ENCODE measurements at places on chromosomes 6 and 20.

DNA sequence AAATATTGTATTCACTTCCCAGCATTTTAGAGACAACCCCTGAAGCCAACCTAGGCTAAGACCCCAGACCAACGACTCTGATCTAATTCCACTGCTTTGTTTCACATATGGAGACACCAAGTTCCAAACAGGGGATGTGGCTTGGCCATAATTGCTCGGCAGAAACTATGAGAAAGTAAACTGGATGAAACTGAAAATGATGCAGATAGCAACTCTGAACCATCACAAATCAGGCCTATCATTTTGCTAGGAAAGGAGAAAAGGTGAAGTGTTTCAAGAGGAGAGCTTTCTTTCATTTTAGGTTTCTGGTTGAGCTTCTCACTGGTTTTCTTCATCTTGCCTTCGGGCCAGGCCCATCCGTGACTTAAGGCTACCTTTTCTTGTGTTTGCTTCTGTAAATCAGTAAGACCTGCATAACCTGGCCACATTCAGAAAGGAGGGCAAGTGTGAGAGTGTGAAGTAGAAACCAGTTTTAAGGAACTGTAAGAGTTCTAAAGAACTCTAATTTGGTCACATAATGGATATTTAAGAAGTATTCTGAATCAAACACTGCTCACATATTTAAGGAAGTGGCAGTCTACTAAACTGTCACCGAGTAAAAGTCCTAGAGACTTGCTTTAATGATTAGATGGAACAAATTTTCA is 105.8 kb downstream of the BACH2 start:
- DNase-seq: no peak

DNA sequence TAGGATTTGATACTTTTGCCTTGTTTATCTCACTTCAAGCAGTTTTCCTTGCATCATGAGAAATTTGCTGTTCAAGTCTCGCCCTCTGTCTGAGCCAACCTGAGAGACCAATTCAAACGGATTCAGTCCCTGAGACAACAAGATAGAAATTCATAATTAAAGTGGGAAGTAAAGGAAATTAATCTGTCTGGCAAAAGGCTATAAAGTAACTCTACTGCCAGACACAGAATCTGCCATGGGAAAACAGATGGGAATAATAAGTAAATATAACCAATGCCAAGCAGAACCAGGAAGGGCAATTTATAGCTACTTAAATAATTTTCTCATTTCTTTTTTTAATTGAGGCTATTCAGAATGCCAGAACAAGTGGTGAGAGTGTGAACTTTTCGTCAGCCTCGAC is 239.6 kb downstream of the TFAP2C start:
- DNase-seq: no peak

DNA sequence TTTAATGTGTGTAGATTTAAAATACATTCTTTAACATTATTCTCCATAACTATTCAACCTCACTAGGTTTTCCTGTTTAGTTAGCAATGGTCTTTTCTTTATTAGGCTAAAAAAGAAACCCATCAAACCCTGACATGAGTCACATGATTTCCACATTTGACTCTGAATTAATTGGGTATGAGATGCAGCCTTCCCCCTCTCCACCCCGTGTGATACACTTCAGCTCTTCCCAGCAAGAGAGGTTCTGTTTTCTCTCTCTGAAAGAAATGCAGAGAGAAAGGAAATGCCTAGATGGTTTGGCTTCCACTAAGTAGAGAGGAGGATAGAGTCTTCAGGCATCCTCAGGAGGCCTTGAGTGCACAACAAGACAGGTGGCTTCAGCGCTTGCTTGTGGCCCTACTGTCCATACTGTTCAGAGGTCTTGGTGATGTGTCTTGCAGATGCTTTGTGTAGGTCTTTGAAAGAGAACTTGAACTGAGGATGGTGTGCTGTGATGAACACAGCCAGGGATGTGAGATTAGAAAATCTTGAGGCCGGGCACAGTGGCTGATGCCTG is 17.3 kb downstream of the FARS2 start:
- no peak for DNase-seq

DNA sequence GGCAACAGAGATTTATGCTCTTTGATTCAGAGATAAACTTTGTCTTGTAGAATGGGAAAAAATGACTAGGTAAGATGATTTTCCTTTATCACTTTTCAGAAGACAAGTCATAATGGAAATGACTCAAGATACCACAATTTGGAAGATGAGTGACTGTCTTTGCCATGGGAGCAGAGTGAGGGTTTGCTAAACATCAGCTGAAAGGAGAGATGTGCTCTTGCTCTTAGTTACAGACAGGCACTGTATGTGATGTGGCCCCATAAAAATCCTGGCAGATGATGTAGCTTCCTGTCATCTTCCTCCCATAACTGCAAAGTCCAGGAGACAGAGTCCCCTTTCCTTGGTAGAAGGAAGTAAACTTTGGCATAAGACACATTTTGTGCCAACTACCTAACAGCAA is 47.6 kb downstream of the BACH2 start:
- DNase-seq: no peak

DNA sequence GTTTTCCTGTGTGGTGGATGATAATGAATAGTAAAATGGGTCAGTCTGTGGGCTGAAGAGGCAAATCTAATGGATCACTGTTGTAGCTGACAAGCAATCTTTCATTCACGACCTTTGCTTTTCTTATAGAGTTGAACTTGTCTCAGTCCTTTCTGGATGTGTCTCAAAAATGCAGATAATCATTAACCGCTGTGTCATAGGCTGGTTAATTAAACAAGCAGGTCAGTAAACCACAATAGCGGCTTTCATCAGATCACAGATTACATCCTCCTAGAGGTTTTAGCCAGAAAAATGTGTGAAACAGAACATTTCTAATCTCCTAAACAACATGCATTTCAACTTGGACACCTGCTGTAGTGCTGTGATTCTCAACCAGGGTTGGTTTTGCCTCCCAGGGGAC is 2.5 kb upstream of the METTL24 start:
- DNase-seq: no peak

DNA sequence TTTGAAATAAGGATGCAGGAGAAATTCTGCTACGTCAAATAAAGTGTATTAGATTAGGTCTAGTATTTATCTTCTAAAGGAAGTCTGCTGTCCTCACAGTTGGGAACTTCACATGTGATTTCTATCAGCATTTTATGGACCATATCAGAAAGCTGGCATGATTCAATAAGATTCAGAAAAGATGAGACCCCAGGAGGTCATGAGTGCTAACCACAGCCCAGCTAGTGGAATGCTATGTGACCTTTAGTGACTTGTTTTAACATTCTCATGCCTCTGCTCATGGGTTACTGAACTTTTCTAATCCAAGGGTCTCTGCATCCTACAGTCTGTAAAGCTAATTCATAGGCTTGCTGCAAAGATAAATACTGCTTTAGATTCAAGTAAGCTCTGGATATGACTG is 150.1 kb downstream of the GMPR start:
- no peak for DNase-seq

DNA sequence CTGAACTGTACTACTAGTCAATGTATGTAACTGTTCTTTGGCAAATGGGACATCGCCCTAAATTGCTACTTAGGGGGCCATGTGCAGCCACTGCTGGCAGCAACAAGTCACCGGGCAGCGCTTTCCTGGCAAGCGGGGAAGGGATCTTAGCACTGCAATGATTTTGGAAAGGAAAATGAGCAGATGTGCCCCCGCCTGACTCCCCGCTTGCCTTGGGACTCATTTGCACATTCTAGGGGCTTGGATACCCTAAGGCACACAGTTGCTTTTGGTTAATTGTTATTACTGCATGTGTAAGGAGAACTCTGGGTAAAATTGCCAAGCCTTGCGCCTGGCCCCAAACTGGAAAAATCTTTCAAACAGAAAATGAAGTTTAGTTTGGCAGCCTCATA is 32.2 kb downstream of the CD83 start:
- peak; percentile 81 for DNase-seq

Data from left hindlimb (tissue), 1 donor.